ENCODE measurements at places on chromosomes 3 and 15.

DNA sequence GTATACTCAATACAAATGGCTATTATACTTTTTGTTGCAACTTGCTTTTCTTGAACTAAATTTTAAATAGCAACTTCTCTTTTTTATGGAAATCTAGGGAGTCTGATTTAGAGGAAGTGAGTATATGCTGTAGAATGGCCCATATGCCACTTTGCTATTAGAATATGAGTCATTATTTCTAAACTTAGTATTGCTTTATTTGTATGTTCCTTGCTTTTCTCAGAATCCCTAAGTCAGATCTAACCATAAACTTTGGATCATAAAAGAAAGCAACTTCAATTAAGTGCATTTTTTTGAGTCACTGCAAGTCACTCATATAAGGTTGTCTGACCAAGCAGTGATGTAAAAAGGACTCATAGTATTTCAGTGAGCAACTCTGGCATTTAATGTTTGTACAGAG is 17.5 kb upstream of the SPTSSB start:
- DNase-seq, result no peak

DNA sequence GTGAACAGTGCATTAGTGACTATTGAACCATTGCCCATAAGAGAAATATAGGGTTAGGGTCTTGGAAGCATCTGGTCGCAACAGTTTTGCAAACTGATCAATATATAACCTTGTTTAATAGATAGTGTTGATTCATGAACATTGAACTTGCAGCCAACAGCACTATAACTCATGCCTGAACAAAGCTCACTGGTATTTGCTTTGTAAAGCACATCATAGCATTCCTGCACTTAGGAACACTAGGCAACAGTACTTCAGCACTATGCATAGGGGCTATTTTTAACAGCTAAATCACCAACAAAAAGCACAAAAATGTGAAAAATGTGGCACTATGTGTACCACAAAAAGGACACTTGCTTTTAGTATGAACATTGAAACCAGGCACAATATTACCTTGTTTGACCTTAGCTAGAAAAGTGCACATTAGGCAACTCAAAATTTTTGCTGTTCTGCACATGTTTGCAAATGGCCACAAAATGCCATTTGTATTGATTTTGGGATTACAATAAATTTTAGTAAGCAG is 68.0 kb downstream of the OXNAD1 start:
- no peak for DNase-seq

DNA sequence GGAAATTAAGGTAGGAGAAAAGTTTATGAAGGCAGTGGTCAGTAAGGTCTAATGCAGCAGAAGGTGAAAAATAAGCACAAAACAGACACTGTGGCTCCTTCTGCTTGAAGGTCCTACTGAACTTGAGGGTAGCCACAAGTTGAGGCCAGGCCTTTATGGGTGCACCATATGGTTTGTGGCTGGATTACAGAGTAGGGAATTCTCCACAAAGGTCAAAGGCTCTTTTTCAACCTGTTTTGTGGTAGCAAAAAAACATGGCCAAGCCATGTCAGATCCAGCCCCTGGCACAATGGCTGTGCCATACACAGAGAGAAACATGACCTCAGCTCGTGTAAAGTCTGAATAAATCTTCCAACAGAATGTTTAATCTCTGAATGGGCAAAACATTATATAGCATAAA is 214.0 kb downstream of the SATB1 start:
- DNase-seq, result no peak

GRCh38 chr3:5675319-5675718 is 487.8 kb downstream of the EDEM1 start:
- no peak for DNase-seq

- no peak for DNase-seq
Measured at GRCh38 chr3:13569201-13569600, 20.3 kb downstream of the FBLN2 start.

GRCh38 chr15:41928100-41928499 is 34.2 kb upstream of the SPTBN5 start:
- no peak for DNase-seq

DNA sequence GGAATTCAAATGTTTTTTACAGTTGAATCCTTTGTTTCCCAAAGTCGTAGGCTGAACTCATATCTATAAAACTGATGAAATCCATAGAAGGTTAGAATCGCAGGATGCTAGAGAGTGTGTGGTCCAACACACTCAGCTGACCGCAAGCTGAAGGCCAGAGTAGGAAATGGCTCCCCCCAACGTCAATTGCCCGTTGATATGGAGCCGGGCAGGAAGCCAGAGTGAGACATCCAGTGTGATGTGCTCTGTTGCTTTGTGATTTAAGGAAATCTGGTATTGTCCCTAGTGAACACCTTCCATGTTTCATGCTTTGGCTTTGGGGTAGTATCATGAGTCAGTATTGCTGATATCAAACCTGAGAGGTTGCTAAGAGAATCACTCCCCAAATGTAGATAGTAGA is 5.8 kb upstream of the MEX3B start:
- no peak for DNase-seq

Measured in stimulated activated CD8-positive, alpha-beta memory T cell treated with anti-CD3 and anti-CD28 coated beads, Interleukin-4, amount 100 ng/mL, for 1 hour (primary cell).